ENCODE measurements at places on chromosomes 3 and 15.

GRCh38 chr15:40372981-40373380 lies 9.5 kb upstream of the KNSTRN start:
- no peak for DNase-seq

DNA sequence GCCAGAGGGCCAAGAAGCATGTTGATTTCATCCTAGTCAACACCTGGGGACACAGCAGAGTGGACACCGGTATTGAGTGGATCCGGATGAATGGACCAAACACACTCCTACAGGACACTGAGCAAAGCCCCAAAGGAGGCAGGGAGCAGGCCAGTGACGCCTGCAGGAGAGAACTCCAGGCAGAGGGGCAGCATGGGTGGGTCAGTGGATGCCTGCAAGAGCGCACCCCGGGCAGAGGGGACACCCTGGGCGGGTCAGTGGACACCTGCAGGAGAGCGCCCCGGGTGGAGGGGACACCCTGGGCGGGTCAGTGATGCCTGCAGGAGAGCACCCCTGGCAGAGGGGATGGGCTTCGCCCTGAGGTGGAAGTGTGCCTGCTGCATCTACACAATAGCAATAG lies 27.6 kb upstream of the HRH1 start:
- no peak for DNase-seq

GRCh38 chr3:2920103-2920502 lies 190.1 kb downstream of the IL5RA start:
- no peak for DNase-seq

DNA sequence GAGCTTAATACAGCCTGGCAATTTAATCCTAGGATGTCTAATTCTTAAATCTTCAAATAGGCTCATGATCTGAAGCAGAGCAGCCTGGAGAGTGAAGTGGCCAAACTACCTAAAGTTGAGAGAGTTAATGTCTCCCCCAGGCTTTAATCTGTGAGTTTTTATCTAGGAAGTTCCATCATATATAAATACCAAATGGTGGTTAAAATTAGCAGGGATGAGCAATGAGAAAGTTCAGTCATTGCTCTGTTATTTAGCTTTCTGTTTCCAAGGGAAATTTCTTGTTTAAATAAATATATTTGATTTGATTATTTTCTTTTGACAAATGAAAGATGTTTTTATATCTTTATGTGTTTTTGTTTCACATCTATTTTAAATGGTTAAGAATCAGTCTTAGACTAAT lies 274.4 kb upstream of the UMPS start:
- no peak for DNase-seq

DNA sequence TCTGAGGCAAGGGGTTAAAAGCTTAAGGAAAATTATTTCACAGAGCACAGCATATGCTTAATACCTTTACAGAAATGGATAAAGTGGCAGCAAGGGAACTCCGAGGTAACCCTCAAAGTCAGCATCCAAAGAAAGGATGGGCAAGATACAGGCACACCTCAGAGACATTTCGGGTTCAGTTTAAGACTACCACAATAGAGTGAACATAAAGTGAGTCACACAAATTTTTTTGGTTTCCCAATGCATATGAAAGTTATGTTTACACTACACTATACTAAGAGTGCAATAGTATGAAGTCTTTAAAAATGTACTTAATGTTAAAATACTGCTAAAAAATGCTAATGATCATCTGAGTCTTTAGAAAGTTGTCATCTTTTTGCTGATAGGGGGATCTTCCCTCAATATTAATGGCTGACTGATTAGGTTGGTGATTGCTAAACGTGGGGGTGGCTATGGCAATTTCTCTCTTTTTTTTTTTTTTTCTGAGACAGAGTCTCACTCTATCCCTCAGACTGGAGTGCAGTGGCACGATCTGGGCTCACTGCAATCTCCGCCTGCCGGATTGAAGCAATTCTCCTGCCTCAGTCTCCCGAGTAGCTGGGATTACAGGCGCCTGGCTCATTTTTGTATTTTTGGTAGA lies 10.0 kb downstream of the UBR1 start:
- DNase-seq = no peak

DNA sequence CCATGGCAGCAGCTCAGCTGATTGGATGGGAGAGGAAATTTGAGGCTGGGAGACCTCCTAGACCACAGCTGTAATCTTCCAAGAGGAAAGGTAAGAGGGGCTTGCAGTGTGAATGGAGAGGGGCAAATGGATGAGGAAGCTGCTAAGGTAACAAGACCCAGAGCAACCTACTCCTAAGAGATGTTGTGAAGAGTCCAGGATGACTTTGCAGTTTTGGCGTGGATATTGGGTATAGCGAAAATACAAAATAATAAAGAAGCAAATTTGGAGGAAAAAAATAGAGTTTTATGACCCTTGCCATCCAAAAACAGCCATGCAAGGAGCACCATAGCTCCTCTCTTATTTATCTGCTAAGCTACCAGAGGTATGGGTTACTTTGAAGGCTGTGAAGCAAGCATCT lies 186.6 kb downstream of the GREM1 start:
- no peak for DNase-seq

GRCh38 chr3:42071904-42072812 lies 19.0 kb upstream of the TRAK1 start:
- DNase-seq = no peak

GRCh38 chr3:116155841-116156240 lies 289.4 kb downstream of the LSAMP start:
- no peak for DNase-seq

- no peak for DNase-seq
Observed at GRCh38 chr3:112460519-112461195, 38.6 kb downstream of the BTLA start.

GRCh38 chr3:60764870-60765269 lies 486.4 kb downstream of the FHIT start:
- no peak for DNase-seq

DNA sequence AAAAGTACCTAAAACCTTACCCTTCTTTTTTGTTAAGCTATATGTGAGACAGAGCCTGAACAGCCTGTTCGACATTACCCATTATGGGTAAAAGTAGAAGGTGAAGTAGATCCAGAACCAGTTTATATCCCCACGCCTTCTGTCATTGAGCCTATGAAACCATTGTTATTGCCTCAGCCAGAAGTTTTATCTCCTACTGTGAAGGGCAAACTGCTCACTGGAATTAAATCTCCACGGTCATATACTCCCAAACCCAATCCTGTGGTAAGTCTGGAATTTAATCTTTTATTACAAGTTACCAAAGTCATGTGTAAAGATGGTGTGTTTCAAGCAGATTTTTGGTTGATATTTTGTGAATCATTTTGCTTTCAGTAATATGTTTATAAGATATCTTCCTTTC lies 47.1 kb upstream of the MAPKBP1 start:
- DNase-seq = no peak

DNA sequence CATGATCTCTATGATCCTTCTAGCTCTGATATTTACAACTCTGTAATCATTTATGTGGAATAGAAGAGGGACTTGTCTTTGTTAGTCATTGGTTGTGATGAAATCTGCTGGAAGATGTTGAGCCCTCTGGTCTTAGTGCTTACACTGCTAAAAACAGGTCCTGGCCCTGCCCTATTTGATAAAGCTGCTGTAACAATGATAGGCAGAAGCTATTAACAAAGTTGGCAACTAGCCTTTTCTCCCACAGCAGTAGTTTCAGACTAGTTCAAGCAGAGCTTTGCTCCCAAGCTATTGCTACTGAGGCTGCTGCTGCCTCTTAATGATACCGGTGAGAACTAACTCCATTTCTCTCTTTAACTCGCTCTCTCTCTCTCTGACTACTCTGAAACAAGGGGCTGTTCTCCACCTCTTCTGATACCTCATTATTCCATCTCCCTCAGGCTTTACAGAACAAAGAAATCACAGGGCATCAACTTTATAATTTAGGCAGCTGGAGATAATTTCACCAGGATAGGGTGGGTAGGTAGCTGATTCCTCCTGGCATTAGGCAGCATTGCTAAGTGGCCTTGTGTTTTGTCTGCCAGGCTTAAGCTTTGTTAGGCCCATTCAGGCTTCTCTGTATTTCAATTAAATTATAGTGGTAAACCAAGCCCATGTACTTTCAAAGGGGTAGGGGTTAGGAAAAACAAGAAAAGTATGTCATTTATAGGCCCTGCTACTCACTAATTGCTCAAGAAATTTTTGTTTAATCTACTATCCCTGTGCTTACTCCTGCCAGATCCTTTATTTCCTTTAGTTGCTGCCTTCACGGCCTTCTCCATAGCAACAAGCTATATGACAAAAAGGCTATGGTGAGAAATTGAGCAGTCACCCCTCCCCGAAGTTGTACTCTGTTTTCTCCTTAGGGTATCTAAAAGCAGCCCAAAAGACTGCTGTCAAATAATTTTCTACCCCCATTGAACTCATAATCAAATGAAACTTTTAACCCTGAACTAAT lies 139.6 kb downstream of the RBPMS2 start:
- no peak for DNase-seq

DNA sequence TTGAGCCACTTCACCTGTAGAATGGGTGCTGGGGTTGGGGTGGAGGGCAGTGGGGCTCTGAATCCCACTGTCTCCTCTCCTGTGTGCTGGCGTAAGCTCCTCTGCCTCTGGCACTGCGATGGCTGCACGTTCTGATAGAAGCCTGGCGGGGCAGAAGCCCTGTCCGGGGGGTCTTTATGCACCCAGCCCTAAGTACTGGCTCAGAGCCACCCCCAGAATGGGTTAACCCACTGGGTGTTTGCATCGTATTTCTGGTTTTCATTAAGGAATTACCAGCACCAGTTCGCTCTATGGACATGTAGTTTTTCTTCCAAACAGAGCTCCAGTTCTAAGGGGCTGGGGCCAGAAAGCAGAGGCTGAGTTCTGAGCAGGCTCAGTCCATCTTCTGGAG lies 37.7 kb upstream of the CDCP1 start:
- no peak for DNase-seq

- no peak for DNase-seq
Observed at GRCh38 chr3:175411405-175411804, 552.3 kb downstream of the NAALADL2 start.

DNA sequence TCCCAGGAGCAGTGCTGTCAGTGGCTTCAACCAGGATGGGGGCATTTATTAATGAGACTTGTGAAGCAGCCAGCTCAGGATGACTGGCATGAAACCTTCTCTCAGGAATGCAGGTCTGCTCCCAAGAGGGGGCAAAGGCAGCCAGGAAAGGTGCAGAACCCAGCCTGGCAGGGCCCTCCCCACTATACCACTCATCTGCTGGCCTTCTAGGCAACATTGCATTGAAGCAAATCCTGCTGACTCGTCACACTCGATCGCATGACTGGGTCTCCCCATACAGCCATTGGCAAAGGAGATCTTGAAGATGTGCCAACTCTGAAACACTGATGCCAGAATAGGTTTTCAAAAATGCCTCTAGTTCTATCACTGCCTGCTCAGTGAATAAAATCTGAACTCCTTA lies 65.7 kb upstream of the CMTM7 start:
- DNase-seq = no peak

DNA sequence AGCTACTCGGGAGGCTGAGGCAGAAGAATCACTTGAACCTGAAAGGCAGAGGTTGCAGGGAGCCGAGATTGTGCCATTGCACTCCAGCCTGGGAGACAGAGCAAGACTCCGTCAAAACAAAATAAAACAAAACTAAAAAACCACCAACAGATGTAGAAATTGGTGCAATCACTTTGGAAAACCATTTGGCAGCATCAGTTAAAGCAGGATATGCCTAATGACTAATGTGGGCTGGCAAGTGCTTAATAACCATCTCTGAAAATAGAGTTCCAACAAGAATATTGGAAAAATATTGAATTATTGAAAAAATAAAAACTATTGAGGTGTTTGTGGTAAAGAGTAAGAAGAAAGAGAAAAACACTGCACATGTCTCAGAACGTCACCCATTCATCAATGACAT lies 16.1 kb upstream of the RTP3 start:
- DNase-seq = no peak

GRCh38 chr3:71247958-71248335 lies 335.6 kb downstream of the FOXP1 start:
- DNase-seq = no peak

GRCh38 chr3:108036401-108036800 lies 54.4 kb downstream of the CD47 start:
- no peak for DNase-seq

DNA sequence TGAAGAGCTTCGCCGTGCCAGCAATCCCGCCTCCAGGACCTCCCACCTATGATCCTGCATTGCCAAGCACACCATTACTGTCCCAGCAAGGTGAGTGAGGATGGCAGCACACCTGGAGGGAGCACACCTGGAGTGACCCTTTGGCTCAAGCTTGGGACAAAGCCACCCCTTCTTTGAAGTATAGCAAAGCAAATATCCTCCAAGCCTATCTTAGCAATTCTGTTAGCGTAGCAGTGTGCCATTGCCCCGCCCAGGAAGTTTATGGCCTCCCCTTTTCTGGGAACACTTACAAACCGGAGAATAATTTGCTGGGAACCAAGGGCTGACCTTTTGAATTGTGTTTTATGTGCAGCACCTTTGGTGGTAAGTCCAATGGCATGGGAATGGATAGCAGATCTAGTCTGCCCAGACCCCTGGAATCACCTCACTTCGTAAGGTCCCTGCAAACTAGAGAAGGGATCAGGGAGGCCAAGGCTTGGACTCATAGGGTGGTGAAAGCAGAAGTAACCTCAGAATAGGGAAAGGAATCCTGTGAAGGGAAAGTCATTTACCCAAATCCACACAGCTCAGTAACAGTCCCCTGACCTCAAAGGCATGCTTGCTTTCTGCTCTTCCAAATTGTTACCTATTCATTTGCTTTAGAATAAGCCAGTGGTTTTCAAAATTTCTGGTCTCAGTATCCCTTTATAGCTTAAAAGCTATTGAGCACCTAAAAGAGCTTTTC lies 70.1 kb downstream of the HCN4 start:
- no peak for DNase-seq

Measured in stimulated activated CD8-positive, alpha-beta memory T cell treated with anti-CD3 and anti-CD28 coated beads, Interleukin-7, amount 100 ng/mL, for 4 hours (primary cell).